MV-4-11 (cell line): ENCODE measurements at places on chromosomes 3 and 15.

- no peak for DNase-seq
These were observed 73.1 kb upstream of the TERB2 start for GRCh38 chr15:44883199-44883877.

DNA sequence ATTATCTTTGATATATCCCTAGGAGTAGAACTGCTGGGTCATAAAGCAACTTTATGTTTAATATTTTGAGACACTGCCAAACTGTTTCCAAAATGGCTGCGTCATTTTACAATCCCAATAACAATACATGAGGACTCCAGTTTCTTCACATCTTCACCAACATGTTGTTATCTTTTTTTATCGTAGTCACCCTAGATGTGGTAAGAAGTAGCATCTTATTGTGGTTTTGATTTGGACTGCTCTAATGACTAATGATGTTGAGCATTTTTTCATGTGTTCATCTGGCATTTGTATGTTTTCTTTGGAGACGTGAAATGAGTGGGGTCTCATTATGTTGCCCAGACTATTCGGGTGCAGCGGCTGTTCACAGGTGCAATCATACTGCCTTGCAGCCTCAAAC, 83.8 kb downstream of the MAP4 start:
- DNase-seq, result no peak

DNA sequence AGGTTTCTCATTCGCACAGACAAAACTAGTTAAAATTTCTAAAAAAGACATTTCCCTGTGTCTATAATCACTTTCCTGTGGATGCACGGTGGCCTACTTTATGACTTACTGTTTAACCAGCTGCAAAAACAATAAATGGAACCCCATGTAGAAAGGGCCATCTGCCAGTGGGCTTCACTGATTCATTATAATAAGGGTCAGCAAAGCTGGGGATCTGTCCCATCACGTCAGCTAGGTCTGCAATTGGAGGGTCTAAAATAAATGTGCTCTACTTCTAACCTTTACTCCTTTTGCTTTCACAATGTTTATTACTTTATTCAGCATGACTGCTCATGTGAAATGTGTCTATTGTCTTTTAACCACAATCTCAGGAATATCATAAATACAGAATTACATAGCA, 43.1 kb upstream of the NMD3 start:
- DNase-seq, result no peak

GRCh38 chr3:14847613-14848541, 29.1 kb downstream of the FGD5 start:
- DNase-seq, result no peak

- DNase-seq, result no peak
These were observed 21.8 kb upstream of the PROK2 start for GRCh38 chr3:71806736-71807135.

GRCh38 chr3:80159990-80160506, 392.2 kb upstream of the ROBO1 start:
- DNase-seq, result no peak

- DNase-seq, result no peak
These were observed 511.6 kb upstream of the MDFIC2 start for GRCh38 chr3:70824078-70824477.

DNA sequence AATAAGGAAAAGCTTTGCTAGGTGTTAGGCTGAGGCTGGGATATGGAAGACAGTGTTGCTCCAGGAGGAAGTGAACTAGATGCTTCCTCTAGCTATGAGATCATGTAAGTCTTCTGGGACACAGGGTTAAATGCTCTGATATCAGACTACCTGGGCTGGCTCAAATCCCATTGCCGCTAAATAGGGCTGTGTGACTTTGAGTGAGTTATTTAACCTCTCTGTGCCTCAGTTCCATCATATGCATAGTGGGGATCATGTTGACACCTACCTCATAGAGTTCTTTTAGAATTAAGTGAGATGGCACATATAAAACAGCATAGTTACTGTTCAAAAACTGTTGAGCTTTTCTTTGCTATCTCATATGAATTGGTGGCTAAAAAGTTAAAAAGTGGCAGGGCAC, 12.6 kb downstream of the RPLP1 start:
- DNase-seq, result no peak
